ENCODE measurements at places on chromosomes 13 and 19.

GRCh38 chr13:93535251-93535650 lies 308.6 kb downstream of the GPC6 start:
- DNase-seq: no peak

- no peak for DNase-seq
These were observed 8.3 kb downstream of the PRAM1 start for GRCh38 chr19:8494158-8494557.

DNA sequence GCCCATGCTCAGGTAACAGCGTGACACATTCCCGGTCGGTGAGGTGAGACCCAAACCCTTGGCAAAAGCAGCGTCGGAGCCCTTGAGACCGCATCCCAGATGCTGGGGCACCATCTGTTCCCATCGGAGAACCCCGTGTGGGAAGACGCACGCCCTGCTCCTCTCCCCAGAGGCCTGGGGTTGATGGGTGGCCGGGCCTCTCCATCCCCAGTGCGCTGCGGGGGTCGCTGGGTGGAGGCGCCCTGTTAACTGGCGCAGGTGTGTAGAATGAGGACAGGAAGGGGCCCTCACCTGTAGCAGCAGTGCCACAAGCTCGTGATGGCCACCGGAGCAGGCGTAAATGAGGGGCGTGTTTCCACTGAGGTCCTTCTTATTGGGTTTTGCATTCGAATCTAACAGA lies 24.6 kb downstream of the PDCD5 start:
- no peak for DNase-seq

DNA sequence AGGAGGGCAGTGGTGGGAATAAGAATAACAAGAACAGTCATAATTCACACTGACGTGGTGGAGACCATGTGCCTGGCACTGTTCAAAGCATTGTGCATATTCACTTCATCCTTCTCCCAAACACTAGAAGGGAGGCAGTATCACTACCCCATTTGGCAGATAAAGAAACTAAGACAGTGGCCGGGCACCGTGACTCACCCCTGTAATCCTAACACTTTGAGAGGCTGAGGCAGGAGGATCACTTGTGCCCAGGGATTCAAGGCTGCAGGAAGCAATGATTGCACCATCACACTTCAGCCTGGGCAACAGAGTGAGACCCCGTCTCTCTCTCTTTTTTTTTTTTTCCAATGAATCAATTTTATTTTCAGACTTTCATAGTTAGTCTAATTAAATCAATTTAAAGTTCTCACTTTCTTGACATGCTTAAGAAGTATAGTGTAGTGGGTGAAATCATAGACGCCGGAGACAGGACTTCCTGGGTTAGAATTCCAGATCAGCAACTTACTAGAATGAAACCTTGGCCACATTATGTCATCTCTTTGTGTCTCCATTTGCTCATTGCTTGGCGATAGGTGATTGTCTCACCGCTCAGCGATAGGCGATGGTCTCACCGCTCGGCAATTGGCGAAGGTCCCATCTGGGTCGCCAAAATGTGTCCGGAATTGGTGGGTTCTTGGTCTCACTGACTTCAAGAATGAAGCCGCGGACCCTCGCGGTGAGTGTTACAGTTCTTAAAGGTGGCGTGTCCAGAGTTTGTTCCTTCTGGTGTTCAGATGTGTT lies 5.3 kb upstream of the ATG4D start:
- DNase-seq: no peak

- no peak for DNase-seq
These were observed 788.3 kb upstream of the SLITRK5 start for GRCh38 chr13:86882835-86883234.

DNA sequence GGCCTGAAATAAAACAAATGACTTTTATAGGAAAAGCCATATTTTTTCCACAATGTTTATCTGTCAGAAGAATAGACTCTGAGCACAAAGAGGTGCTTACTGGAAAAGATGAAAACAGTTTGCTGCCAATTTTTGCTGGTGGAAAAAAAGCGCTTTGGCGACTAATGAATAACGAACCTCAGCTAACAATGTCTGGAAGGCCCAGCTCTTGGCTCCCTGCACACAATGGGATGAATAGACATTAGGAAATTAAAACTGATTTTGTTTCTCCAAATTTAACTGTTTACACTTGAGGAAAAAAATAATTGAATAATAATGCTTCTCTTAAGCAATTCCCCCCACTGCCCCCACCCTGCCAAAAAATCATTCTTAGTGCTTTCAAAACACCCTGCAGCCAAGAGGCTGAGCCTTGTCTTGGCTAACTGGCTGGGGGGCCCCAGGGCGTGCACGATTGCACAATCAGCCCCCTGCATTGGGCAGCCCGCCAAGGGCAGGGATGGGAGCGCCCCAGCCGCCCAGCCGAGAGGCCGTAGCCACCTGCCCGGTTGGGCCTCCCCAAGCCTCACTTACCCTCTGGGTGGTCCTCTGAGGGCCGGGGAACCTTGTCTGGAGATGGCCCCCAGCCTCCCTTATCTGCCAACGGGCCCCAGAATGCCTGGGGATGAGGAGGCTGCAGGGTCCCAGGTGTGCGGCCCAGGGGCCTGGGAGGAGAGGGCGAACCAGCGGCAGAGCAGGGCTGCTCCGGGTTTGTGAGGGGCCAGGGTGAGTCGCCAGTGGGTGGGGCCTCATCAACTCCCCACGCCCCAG lies 16.8 kb downstream of the CEBPG start:
- no peak for DNase-seq

- DNase-seq: no peak
These were observed 103.8 kb downstream of the LRCH1 start for GRCh38 chr13:46656786-46657185.

- no peak for DNase-seq
These were observed 107.2 kb downstream of the CACNA1A start for GRCh38 chr19:13398780-13399726.

GRCh38 chr13:50450279-50450678 lies 393.2 kb downstream of the DLEU7 start:
- DNase-seq: no peak

GRCh38 chr19:39474139-39474620 lies 6.5 kb upstream of the TIMM50 start:
- peak; percentile 58 for DNase-seq

GRCh38 chr19:39158646-39159260 lies 33.2 kb downstream of the PAK4 start:
- DNase-seq: no peak

GRCh38 chr19:6103217-6103644 lies 7.1 kb downstream of the RFX2 start:
- no peak for DNase-seq

DNA sequence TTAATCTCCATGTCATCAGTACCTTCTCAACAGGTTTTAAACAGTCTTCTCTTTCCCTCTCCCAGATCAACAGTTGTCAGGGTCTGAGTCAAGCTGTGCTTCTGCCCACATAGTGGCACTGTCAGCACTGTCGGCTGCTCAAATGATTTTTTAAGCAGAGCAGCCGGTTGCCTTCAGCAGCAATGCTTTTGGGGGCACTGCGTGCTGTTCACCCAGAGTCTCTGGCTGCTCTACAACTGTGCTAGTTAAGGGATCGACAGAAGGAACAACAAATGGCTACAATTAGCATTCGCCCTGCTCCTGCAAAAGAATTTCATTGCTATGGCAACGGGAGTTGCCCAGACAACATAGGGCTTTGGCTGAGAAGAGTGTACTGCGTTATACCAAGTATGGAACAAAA lies 412.9 kb downstream of the DIAPH3 start:
- no peak for DNase-seq

- peak; percentile 50 for DNase-seq
These were observed 11.3 kb upstream of the ZBTB7A start for GRCh38 chr19:4077800-4078684.

DNA sequence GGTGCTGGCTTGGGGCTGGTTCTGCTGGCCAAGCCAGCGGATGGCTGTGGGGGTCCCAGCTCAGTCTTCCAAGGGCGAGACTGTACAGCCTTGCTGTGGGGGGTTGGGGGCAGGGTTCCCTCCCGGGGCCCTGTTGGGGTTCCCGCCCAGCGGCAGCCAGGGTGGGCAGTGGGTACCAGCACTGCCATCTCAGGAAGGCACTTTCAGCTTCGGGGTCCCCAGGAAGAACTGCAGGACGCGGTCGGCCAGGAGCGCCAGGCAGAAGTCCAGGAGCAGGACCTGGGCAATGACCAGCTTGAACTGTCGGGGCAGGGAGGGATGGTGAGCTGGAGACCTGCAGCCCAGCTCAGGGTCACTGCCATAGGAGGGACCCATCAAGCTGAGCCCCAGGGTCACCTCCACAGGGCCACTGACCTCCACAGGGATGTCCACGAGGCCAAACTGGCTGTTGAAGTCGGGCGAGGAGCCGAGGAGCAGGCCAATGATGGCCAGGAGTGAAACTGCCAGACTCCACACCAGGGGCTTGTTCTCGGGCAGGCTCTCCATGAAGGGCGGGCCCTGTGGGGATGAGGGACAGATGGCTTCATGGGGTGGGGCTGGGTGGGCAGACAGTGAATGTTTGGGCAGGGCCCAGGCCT lies 1.9 kb upstream of the GMIP start:
- no peak for DNase-seq

GRCh38 chr13:100106005-100106404 lies 17.1 kb downstream of the PCCA start:
- DNase-seq: no peak

GRCh38 chr13:52850396-52851136 lies 2.1 kb upstream of the PCDH8 start:
- no peak for DNase-seq

GRCh38 chr13:44212633-44213396 lies 160.8 kb upstream of the SERP2 start:
- no peak for DNase-seq

GRCh38 chr13:44870456-44870929 lies 118.8 kb downstream of the NUFIP1 start:
- DNase-seq: no peak

GRCh38 chr19:47652285-47652684 lies 43.4 kb downstream of the BICRA start:
- no peak for DNase-seq

DNA sequence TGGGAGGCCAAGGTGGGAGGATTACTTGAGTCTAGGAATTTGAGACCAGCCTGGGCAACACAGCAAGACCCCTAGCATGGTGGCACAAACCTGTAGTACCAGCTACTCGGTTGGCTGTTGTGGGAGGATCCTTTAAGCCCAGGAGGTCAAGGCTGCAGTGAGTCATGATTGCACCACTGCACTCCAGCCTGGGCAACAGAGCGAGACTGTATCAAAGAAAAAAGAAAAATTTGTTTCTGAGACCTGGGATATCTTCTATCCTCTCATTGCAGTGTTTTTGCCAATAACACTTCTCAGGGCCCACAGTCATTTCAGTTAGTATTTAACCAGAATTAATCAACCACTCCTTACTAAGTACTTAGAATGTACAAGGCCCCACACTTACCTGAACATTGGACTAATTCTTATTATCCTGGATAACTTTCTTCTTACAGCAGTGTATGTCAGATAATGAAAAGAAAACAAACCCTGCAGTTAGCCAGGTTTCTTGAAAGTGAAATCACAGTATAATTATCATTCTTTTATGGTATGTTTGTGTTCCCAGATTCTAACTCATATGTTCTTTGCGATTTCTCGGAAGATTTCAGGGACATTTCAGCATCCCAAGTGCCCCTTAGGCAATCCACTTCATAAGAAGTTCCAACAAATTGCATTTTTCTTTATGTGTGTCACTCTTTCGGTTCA lies 75.6 kb upstream of the KLF5 start:
- no peak for DNase-seq

DNA sequence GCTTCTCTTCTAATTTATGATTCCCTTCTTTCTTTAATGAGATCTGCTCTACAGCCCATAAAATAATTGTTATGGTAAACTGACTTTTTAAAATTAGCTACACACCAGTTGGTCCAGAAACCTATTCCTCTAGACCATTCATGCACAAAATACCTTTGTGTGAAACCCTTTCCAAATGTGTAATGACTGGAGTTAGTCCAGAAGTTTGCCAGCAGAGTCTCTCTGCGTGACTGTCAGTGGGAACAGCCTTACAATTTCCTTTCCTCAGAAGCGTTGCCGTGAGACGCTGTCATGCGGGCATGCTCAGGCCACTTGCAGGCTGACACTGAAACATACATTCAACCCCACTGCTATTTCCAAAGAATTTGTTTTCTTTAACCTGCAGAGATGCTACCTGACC lies 965.2 kb downstream of the PCDH9 start:
- no peak for DNase-seq

- no peak for DNase-seq
These were observed 11.9 kb downstream of the TMEM255B start for GRCh38 chr13:113770937-113771336.

- DNase-seq: no peak
These were observed 10.9 kb upstream of the CBY2 start for GRCh38 chr13:45691251-45691650.

DNA sequence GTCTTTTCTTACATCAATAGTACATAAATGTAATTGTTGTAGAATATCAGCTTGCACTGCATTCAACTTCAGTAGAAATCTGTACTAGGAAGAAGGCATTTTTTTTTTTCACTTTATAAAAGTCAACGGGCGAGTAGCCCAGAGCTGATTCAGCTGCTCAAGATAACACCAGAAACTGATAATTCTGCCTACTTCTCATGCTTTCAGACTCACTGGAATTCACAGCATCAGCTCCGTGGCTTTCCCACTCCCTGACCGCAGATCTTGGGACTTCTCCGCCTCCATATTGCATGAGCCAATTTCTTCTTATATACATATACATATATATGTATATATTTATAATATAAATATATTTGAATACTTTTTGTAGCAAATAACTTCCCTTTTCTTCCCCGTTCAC lies 263.1 kb upstream of the RXFP2 start:
- DNase-seq: no peak

DNA sequence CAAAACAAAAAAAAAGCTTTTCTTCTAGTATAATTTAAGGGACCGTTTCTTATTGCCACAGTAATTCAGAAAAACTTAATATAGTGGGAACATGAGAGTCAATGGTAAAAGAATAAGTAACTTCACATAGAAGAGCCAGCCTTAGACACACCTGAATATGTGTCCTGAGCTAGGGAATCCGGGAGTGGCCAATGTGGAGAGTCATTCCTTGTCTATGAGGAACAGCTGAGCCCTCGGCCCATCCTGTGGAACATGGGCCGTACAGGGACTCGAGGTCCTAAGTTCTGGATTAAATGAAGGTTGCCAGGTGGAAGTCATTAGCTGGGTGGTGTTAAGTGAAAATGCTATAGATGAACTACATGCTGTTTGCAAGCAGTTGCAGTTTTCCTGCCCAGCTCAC lies 32.2 kb downstream of the EFNB2 start:
- DNase-seq: no peak

DNA sequence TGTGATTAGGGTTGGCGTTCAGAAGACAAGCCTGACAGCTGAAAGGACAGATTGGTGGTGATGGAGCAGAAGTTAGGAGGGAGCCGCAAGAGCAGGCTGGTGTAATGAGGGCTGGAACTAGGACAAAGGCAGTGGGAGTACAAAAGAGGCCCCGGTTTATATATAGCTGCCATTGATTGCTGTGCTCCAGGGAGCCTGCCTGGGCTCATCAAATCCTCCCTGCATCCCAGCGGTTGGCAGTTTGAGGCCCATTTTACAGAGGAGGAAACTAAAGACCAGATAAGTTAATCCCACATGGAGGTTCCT lies 123.7 kb downstream of the CACNA1A start:
- no peak for DNase-seq

GRCh38 chr13:81171065-81171647 lies 830.2 kb upstream of the SPRY2 start:
- DNase-seq: no peak

GRCh38 chr19:36460046-36460445 lies 29.3 kb downstream of the ZNF566 start:
- DNase-seq: no peak
